ENCODE measurements at places on chromosomes 12 and 14.

- DNase-seq = no peak
These were observed 398.0 kb upstream of the FAR2 start for GRCh38 chr12:28750946-28751685.

GRCh38 chr14:81625343-81625742, 91.7 kb upstream of the SEL1L start:
- peak; percentile 71 for DNase-seq

DNA sequence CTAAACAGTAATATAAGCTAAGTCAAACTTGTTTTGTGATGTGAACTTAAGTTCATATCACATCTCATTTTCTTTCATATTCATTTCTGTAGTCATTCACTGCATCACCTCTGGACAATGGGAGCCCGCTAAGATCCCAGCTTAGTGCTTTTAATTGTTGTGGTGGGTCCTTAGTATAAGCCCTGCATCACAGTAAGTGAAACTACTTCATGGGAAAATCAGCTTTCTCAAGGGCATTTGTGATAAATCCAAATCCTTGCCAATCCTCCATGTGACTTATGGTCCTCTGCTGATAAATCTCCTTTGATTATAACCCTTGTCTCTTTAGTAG, 98.3 kb downstream of the PLEKHA5 start:
- no peak for DNase-seq

- DNase-seq = peak; percentile 52
These were observed 406.3 kb upstream of the FAR2 start for GRCh38 chr12:28742791-28743190.

DNA sequence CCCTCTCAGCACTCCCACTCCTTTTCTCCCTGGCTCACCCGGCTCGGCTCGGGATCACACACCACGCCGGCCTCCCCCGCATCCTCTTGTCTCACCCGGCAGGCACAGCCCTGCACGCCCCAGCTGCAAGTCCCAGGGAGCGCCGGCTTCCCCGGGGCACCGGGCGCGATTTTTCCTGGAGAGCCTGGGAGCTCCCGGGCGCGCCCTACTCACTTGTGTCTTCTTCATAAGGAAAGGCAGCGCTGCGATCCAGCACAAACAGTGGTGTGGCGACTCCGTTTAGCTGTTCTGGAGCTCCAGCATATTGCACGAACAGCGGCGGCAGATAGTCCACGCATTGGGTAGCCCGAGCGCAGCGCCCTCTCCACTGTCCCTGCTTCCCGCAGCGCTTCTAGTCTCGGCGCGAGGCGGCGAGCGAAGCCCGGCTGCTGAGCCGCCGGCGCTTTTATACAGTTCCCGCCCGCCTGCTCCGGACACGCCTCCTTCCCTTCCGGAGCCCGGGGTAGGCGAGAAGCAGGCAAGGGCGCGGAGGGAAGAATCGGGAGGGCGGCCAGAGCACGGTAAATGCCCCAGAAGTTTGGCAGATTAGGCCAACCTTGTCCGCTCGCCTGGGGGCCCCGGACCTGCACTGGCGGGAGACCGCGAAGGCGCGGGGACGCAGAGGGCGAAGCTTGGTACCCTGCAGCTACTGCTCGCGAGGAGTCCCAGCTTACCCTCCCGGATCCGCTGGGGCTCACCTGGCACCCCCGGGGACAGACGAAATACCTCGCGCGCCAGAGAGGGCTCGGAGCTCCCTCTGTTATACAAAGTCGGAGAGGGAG, at the start of gene KITLG:
Gene KITLG, minus strand, starts transcription at position 421 of the 821 bp plus-strand sequence. Its CDS starts 193 bp downstream, at position 228.
- DNase-seq = peak; percentile 84

- DNase-seq = no peak
These were observed 74.8 kb downstream of the FLRT2 start for GRCh38 chr14:85604714-85605113.

- no peak for DNase-seq
These were observed 39.0 kb downstream of the CHST11 start for GRCh38 chr12:104495786-104496185.

DNA sequence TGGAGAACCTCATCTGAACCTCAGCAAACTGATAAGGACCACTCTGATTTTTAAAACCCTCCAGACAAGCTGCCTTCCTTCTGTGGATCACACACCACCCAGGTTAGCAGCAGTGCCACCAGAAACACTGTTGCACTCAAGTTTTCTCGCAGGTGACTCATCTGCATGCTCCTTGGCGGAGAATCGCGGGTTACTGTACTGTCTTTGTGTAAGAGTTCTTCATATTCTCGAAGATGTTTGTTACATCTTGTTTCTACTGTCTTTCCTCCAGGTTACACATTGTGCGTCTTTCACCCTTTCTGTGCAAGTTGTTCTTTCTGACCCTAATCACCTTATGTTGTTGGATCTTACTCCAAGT, 331.2 kb downstream of the CACNA1C start:
- DNase-seq = no peak

GRCh38 chr14:86646696-86647690, 1117.0 kb downstream of the FLRT2 start:
- peak; percentile 5 for DNase-seq

- no peak for DNase-seq
These were observed 1178.8 kb downstream of the VRK1 start for GRCh38 chr14:97975962-97976361.

DNA sequence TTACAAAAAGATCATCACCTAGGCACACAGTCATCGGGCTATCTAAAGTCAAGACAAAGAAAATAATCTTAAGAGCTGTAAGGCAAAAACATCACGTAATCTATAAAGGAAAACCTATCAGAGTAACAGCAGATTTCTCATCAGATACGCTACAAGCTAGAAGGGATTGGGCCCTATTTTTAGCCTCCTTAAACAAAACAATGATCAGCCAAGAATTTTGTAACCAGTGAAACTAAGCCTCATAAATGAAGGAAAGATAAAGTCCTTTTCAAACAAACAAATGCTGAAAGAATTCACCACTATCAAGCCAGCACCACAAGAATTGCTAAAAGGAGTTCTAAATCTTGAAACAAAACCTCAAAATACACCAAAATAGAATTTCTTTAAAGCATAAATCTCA, 191.6 kb upstream of the BMP4 start:
- DNase-seq = no peak

DNA sequence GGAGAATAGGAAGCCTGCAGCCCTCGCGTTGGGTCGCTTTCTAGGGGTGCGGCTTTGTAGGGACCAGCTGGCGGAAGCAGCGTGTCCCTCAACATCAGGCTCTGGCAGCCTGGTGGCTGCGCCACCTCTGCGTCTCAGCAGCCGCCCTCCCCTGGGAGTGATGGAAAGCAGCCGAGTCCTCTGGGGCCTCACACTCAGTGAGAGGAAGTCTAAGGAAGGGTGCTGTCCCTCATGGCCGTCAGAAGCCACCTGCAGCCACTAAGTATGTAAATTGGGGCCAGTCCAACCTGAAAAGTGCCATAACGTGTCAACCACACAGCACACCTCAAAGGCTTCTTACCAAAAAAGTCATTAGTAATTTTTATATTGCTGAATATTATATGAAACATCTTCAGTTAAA, 80.3 kb downstream of the WDR20 start:
- DNase-seq = no peak

DNA sequence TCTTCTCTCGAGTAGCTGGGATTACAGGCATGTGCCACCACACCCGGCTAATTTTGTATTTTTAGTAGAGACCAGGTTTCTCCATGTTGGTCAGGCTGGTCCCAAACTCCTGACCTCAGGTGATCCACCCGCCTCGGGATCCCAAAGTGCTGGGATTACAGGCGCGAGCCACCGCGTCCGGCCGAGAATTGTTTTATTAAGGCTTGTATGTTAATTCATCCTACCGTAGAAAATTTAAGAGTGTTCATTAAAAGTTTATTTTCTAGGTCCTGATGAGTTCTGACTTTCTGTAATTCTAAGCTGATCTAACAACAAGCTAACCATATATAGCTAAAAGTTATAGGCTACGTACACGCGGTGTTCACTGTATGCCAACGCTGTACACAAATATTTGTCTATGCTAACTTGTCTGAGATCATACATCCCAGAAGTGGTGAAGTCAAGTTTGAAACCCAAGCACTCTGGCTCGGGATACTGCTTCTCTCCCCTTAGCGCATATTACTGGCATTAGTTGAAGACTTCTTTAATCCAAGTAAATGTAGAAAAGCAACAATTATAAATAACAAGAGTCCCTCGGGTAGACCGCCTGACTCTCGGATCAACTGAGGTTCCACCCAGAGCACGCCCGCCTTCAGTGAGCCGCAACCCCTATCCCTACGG, 570 bp upstream of the MRPS35 start:
- DNase-seq = peak; percentile 70

All from RKO (cell line).